ENCODE measurements at places on chromosomes 5 and 9.

GRCh38 chr9:129979071-129979745, 63.8 kb downstream of the FNBP1 start:
- DNase-seq: no peak

DNA sequence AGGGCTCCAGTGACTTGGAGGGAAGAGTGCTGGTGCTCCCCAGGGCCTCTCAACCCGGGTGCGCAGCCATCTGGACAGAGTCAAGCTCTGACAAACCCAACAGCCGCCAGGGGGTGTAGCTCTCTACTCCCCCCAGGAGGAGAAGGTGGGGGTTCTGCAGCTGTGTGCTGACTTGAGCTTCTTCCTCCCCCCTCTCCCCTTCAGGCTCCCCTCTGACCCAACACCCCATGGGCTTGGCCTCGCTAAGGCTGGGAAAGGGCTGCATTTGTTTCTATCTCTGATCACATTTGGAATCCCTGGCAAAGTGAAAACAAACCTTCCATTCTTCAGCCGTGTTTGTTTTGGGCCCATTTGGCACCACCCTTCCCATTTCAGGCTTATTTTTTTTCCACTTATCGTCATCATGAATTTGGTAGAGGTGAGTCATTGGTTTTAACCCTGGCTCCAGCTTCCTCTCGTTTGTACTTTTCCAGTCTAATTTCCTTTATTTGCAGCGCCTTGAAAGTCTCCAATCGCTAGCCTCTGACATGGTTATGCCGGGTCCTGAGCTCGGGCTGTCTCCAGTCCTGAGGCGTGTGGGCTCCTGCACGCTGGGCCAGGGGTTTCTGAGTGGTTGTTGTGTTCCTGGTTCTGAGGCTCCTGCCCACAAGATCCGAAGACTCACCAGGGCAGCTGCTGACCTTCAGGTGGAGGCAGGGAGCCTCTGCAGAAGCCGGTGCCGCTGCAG, 36.1 kb downstream of the DAP start:
- DNase-seq: no peak

GRCh38 chr9:134230942-134231325, 66.6 kb upstream of the RNU6ATAC start:
- no peak for DNase-seq

- no peak for DNase-seq
Measured at GRCh38 chr5:139740992-139741672, 54.5 kb upstream of the PSD2 start.

DNA sequence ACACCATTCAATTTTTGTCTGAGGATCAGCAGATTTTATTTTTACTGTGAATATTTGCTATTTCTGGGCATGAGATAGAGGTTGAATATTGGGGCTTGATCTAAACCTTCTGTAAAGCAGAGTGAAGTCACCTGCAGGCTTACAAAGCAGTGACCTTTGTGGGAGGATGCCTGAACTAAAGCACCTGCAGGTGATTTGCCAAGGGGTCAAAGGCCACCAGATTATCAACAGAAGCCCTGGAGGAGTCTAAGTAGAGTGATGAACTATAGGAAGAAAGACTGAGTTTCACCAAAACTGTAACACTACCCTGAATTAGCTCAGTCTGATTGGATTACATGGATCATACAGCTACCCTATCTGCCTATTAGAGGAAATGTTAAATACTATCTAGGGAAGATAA, 144.3 kb upstream of the PRLR start:
- no peak for DNase-seq

GRCh38 chr5:142659405-142659804, 26.5 kb downstream of the FGF1 start:
- DNase-seq: no peak

- DNase-seq: no peak
Measured at GRCh38 chr9:100126423-100126822, 27.4 kb downstream of the INVS start.

- no peak for DNase-seq
Measured at GRCh38 chr9:86721843-86722705, 225.2 kb downstream of the GAS1 start.

- DNase-seq: no peak
Measured at GRCh38 chr9:88681434-88681833, 146.5 kb downstream of the NXNL2 start.

DNA sequence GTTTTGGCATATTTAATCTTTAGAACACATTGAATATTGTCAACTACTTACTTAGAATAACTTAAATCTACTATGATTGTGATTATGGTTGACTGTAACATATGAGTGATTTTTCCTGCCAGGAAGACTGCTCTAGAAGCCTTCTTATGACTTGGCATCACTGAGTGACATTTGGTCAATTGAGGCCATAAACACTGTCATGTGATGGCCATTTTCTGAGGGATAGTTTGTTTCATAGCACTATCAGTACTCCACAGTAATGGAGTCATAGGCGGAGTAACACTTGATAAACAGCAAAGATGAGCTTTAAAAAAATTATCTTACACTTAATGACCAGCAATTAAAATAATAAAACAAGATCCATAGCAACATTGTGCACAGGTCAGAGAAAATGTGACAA, 31.0 kb downstream of the C9orf40 start:
- no peak for DNase-seq

GRCh38 chr9:134438195-134438788, 112.0 kb downstream of the RXRA start:
- no peak for DNase-seq

GRCh38 chr5:146624179-146624578, 108.2 kb upstream of the GPR151 start:
- no peak for DNase-seq

Measured in GM12892 (cell line).